SW 1271 (cell line): ENCODE measurements at places on chromosomes 7 and 10.

DNA sequence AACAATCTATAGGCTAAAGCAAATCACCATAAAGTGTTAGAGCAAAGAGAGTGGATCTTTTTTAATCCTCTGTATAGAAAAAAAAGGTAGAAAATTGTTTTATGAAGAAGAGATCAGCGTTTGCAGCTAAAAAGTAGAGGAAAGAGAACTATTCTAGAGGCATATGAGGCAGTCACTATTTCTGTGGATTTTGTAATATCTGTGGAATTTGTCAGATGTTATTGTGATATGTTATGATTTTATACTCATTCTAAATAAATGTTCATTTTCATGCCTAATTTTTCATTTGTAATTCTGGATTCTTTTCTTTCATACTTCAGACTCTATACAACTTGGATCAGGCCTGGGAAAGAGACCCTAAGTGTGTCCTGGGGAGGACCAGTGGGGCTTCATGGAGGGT is 295.0 kb upstream of the LYZL1 start:
- no peak for DNase-seq

DNA sequence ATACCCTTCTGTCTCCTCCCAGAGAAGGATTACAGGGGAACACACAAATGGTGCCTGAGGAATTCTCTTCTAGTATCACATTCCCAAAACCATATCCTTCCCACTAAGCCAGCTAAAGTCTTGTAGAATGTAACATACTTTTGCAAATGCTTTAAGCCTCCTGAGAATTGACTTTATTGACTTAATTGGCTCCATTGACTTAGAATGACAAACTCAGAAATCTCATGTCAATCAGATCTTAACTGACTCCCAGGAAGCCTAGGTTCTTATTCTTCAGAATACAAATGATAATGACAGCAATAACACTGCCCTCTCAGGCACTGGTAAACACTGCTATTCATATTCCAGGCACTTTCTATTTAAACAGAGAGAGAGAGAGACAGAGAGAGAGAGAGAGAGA is 356.9 kb upstream of the PRKCQ start:
- no peak for DNase-seq

GRCh38 chr7:16419859-16420258 is 1.5 kb downstream of the CRPPA start:
- no peak for DNase-seq

GRCh38 chr7:25913598-25914224 is 238.3 kb upstream of the NFE2L3 start:
- no peak for DNase-seq

DNA sequence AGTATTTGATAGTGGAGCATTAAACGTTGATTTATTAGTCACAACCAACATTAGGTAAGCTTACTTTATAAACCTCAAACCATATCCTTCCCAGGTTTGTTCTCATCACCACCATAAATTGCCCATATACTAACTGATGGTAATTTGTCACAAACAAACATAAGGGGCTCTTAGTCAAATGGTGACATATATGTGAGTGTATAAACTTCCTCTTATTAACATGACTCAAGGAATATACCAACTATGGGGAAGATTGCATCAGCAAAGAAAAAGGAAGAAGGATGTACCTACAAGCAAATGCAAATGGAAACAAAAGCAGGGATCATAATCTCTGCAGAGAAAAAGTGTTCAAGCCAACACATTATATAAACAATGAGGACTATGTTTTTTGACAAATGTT is 418.2 kb upstream of the AKR1E2 start:
- DNase-seq, result no peak

GRCh38 chr7:103065667-103066066 is 8.9 kb downstream of the FBXL13 start:
- peak; percentile 35 for DNase-seq
